ENCODE measurements at places on chromosomes 5 and 9. TPM values are rescaled to one million over a fixed set of nuclear protein-coding genes. Genes with fewer than 3 reads are reported as not detected.

GRCh38 chr9:93008457-93008856 lies 50.0 kb upstream of the SUSD3 start:
- no peaks in the 10 kb centered on the region for H3K27me3 ChIP-seq
- no peaks in the 10 kb centered on the region for H3K36me3 ChIP-seq
- H3K4me1 ChIP-seq, result no peaks in the 10 kb centered on the region
- H3K27ac ChIP-seq, result no peak overlapping the region
- H3K4me3 ChIP-seq, result no peak overlapping the region

DNA sequence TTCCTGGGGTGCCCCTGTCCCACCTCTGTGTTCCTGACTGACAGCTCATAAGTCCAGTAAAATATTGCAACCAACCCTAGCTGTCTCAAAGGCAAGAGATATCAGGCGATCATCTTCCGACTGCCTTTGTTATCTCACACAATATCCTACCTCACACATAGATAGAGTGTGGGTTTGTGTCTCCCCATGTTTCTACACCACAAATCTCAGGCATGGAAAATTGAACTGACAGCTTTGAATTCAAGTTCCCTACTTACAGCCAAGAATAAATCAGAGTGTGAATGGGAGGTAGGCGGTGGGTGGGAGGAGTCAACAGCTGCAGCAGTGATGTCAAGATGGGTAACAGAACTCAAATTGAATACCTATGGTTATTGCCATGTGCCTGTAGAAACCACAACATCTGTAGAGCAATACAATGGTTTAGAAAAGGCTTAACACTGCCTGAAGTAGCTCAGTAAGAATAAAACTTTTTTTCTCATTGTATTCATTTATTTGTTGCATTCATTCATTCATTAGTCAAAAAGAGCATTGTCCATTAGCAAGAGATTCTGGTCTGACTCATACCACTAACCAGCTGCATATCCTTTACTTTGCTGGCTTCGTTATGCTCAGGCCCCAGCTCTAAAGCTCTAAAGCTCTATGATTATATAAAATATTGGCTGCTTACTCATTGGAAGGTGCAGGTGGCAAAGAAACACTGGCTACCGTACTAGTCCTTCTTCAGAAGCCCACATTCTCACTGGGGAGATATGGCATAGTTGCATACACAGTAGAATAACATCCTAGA lies 108.2 kb upstream of the DMAC1 start:
- no peaks in the 10 kb centered on the region for H3K27me3 ChIP-seq
- H3K27ac ChIP-seq, result no peak overlapping the region
- H3K4me1 ChIP-seq, result no peaks in the 10 kb centered on the region
- H3K4me3 ChIP-seq, result no peak overlapping the region
- no peak for DNase-seq

- H3K4me1 ChIP-seq, result no peaks in the 10 kb centered on the region
- H3K27ac ChIP-seq, result no peak overlapping the region
- H3K36me3 ChIP-seq, result peaks cover 14% of the 10 kb centered on the region
- no peak overlapping the region for H3K4me3 ChIP-seq
- H3K27me3 ChIP-seq, result no peaks in the 10 kb centered on the region
Measured at GRCh38 chr5:126613941-126614592, 13.3 kb downstream of the PHAX start.

GRCh38 chr5:96565582-96566265 lies 96.5 kb upstream of the CAST start:
- no peak for DNase-seq
- H3K4me3 ChIP-seq, result no peak overlapping the region
- H3K4me1 ChIP-seq, result no peaks in the 10 kb centered on the region
- no peaks in the 10 kb centered on the region for H3K27me3 ChIP-seq
- no peak overlapping the region for H3K27ac ChIP-seq
- H3K36me3 ChIP-seq, result no peaks in the 10 kb centered on the region

- no peak overlapping the region for H3K4me3 ChIP-seq
- H3K27me3 ChIP-seq, result no peaks in the 10 kb centered on the region
- no peak for DNase-seq
Measured at GRCh38 chr9:22056402-22056801, 47.3 kb upstream of the CDKN2B start.

DNA sequence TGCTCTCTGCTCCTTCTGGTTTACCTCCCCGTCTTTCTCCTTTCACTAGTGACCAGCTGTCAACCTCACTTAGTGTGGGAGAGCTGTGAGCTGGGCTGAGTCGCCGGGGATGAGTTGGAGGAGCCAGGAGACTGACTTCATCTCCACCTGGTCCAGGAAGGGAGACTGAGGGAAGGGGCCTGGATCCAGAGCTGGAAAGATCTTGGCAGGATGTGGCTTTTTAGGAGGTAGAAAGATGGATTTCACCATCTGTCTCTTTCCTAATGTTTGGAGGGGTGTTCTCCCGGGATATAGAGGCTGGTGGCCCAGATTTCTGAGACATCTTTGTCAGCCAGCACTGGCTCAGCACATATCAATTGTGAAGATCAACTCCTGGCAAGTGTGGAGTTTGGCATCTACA lies 37.1 kb upstream of the TNC start:
- DNase-seq, result no peak
- no peaks in the 10 kb centered on the region for H3K36me3 ChIP-seq
- no peak overlapping the region for H3K4me3 ChIP-seq
- H3K27ac ChIP-seq, result no peak overlapping the region
- H3K4me1 ChIP-seq, result peaks cover 22% of the 10 kb centered on the region

DNA sequence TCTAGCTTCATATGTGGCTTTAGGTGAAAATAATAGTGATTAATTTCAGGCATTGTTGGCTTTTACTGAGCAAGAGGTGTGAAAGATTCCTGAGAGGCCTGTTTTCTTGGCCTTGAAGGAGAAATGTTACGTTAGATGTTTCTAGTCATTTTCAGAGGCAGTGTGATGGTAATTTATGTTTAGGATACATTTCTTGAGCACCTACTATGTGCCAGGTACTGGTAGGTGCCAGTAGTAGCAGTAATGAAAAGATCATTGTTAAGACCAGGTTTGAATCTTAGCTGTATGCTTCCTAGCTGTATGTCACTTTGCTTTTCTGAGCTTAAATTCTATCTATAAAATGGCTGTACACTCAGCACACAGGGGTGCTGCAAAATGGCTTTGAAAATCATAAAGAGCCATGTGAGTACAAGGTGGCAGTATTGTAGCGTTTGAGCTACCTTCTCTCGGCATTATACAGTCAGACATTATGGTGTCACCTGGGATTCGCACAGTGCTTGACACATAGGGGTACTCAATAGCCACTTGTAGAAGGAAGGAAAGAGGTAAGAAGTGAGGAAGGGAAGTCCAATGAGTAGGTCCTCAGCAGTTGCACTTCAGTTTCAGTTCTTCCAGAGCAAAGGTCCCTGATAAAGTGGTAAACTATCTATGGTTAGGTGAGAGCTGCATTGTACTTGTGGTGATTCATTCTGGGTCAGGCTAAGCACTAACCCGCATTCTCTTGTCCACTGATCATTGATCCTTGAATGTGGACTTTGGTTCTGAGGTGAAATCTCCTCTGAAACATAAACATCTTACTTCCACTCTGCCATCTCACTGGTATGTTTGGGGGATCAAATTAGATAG lies 166.5 kb upstream of the NR3C1 start:
- H3K27me3 ChIP-seq, result no peaks in the 10 kb centered on the region
- DNase-seq, result no peak
- no peak overlapping the region for H3K27ac ChIP-seq
- no peaks in the 10 kb centered on the region for H3K4me1 ChIP-seq
- no peak overlapping the region for H3K4me3 ChIP-seq
- H3K36me3 ChIP-seq, result no peaks in the 10 kb centered on the region

The CSF1R gene
- 5.0 TPM for total RNA-seq

The FREM1 gene
- 0.23 TPM for total RNA-seq

Data from esophagus squamous epithelium (tissue), 5 donors.